ENCODE measurements at places on chromosomes 5 and 9.

DNA sequence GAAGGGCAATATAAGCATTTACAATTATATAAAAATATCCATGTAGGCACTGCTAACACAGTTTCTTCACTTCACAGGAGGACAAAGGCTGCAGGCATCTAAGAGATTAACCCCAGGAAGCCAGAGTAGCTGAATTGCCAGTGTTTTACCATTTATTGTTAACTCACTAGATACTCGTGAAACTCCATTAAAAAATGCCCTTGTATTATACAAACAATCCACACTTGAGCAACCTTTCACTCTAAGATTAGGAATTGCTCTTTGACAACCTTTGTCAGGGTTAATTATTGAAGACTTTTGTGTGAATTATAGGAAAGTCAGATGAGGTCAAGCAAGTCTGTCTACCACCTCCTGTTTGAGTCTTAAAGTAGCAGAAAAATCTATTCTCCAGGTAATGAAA lies 317.8 kb downstream of the ADGRV1 start:
- DNase-seq = no peak

GRCh38 chr5:174724484-174725260 lies at the start of gene MSX2:
Gene MSX2 (plus strand): TSS chr5:174724582. CDS start chr5:174724660, 78 bp downstream.
- no peak for DNase-seq

DNA sequence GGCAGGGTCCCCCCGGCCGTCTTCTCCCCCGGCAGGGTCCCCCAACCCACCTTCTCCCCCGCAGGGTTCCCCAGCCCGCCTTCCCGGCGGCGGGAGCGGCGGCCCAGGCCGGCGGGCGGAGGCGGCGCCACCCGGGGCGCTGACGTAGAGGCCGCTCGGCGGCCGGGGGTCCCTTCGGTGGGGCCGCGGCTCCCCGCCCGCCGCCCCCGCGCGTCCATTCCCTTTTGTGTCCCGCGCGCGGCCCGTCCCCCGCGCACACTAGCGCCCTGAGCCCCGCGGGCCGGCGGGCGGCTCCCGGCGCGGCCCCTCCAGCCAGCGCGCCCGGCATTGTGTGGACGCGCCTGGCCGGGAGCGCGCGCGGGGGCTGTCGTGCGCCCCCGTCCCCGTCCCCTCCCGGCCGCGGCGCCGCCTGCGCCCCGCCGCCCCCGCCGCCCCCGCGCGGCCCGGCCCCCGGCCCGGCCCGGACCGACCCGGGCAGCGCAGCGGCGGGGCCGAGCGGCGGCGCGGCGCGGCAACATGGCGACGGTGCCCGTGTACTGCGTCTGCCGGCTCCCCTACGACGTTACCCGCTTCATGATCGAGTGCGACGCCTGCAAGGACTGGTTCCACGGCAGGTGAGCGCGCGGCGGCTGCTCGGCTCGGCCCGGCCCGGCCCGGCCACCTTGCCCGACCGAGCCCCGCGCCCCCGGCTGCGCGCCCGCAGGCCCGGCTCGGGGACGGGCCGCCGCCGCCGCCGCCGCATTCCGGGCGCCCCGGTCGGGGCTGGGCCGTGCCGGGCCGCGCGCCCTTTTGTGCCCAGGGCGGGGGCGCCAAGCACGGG lies at the start of gene PHF2:
Gene PHF2, plus strand, starts transcription at position 327 of the 820 bp plus-strand sequence. Its CDS starts 190 bp downstream, at position 517.
- no peak for DNase-seq

- no peak for DNase-seq
These were observed 72.5 kb downstream of the EPB41L4A start for GRCh38 chr5:112346411-112347044.

- DNase-seq = no peak
These were observed 77.4 kb downstream of the KIAA0825 start for GRCh38 chr5:94540856-94541494.

GRCh38 chr9:3087697-3088096 lies 243.8 kb upstream of the PUM3 start:
- no peak for DNase-seq

DNA sequence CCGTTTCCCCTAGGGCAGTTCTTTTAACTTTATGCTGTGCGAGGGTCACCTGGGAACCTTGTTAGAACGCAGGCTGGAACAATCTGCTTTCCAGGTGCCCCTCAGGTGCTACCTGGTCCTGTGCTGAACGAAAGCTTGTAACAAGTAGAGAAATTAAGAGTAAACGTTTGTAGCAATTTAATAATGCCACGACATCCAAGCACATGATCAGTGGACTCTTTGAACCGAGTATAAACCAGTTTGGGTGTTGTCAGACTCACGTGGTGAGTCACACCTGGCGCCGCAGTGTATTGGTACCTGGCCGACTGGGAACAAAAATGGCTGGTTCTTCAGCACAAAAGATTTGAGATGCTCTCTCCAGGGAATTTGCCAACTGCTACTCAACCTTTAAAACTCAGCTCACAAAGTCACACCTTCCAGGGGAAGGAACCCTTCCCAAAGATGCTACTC lies 926 bp upstream of the MYO10 start:
- no peak for DNase-seq

Data from CD4-positive, alpha-beta T cell treated with Interleukin-6 at 100 ng/mL for 8 hours (primary cell).